ENCODE measurements at places on chromosomes 1 and 21.

DNA sequence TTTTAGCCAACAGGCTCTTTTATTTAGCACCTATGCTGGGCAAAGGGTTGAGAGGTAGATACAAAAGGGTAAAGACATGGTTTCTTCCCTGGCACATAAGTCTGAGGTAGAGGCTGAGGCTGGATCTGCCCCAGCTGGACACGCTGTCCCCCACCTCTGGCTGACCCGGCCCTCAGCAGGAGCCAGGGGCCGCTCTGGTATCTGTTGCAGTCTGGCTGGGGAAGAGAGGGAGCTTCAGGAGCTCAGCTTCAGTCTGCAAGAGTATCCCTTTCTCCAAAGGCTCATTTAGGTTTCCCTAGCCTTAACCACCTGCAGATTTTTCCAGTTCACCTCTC is 14.2 kb downstream of the BLACAT1 start:
- DNase-seq = no peak

DNA sequence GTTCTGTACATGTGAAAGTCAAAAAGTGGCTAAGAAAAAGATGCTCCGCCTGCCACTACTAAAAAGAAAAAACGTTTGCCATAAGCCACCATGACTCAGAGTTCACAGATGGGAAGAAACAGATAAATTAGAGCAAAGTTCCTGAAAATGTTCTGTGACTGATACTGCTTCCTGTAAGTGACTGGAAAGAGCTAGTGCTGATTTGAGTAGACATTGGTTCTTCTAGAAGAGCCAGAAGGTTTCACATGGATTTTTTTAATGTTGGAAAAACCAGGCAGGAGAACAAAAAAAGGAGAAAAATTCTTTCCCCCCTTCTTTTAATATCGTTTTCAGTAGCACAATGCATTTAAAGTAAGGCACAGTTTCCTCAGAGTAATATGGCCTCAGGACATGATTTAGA is 221.4 kb downstream of the HLX start:
- DNase-seq = no peak

- DNase-seq = no peak
These were observed 29.5 kb downstream of the SYT2 start for GRCh38 chr1:202680586-202681352.

DNA sequence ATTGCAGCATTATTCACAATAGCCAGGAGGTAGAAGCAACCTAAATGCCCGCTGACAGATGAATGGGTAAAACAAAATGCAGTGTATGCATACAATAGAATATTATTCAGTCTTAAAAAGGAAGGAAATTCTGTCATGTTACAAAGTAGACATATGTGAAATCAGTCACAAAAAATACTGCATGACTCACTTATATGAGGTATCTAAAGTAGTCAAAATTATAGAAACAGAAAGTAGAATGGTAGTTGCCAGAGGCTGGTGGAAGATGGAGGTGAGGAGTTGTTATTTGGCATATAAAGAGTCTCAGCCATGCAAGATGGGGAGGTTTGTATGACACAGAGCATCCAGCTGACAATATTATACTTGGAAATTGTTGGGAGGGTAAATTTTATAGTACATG is 43.0 kb upstream of the EGLN1 start:
- DNase-seq = no peak

- no peak for DNase-seq
These were observed 63.3 kb downstream of the CAMSAP2 start for GRCh38 chr1:200802042-200802441.

DNA sequence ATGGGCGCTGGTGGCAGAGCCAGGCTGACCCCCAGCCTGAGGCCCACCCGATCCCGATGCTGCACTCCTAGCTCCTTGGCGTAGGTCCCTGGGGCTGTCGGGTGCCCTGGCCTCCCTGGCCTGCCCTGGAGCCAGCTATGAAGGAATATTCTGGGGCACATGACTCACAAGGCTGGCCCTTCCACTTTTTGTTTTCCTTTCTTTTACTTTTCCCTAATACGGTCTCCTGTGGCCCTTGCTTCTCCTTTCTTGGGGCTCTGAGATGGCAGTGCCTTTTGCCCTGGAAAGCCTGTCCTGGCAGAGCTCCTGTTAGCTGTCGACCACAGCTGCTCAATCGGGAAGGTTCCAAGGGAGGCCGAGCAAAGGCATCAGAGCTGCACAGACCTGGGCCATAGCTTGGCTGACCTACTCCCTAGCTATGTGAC is 22.1 kb downstream of the ARHGEF10L start:
- no peak for DNase-seq

DNA sequence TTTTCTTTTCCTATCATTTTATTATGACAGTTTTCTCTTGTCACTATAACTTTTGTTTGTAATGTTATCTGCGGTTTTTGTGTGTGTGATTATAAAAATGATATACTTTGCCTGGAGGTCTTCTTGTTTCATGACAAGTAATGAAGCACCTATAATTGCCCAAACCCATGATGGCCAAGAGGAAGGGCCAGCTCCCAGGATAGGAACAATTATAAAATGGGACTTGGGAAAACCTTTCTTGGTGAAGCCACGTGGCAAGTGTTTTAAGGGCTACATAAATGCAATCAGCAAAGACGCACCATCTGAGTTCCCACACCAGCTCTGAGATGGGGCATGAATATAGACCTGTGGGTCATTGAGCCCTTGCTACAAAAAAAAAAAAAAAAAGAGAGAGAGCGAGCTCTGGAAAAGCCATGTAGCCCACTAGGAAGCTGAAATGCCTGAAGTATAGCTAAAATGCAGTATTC is 462.6 kb upstream of the RUNX1 start:
- no peak for DNase-seq

DNA sequence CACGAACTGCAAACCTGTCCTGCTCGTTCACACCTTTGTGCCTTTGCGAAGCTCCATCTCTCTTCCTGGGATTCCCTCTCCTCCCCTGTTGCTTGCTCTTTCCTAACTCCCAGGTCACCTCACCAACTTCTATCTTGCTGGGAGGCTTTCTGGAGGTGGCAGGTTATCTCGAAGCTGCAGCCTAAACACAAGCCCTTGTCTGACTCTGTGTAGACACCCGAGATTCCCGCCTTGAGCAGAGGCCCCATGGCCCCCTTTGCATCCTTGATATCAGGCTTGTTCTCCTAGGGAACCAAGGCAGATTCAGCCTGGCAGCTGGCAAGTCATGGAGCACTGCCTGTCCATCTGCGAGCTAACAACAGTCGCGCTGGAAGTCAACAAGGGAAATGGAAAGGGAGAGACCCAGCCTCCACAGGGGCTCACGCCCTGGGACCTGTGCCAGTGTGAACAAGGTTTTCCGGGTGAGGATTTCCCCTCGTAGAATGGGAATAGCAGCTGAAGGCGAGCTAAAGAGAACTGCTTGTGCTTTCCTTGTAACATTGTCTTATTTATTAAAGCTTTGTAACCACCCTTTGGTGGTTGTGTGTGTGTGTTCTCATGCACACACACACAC is 109.5 kb upstream of the JUN start:
- no peak for DNase-seq

- no peak for DNase-seq
These were observed 515.3 kb upstream of the NR5A2 start for GRCh38 chr1:199512037-199512710.

DNA sequence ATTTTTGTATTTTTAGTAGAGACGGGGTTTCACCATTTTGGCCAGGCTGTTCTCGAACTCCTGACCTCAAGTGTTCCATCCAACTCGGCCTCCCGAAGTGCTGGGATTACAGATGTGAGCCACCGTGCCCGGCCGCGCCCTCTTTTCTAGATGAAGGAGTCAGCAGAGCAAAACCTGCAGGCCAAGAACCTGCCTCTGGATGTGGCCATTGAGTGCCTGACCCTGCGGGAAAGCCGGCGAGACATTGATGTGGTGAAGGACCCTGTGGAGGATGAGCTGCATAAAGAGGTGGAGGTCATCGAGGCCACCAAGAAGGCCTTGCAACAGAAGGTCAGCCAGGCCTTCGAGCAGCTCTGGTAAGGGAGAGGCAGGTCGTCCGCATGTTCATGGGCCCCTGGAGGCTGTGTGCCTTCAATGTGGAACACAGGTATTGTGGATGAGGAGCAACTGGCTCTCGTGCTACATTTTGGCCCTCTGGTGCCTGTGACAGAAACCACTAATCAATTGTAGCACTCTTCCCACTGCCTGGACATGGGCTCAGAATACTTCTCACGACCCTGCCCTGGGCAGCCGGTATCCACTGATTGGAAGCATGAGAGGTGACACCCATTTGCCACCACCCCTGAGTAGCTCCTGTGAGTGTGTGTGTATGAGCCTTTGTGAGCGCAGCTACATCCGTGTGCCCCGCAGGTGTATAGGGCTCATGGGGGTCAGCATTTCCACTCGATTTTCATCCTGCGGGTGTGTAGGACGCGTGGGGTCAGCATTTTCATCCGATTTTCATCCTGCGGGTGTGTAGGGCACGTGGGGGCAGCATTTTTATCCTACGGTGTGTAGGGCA is 2.0 kb downstream of the TEKT2 start:
- no peak for DNase-seq

DNA sequence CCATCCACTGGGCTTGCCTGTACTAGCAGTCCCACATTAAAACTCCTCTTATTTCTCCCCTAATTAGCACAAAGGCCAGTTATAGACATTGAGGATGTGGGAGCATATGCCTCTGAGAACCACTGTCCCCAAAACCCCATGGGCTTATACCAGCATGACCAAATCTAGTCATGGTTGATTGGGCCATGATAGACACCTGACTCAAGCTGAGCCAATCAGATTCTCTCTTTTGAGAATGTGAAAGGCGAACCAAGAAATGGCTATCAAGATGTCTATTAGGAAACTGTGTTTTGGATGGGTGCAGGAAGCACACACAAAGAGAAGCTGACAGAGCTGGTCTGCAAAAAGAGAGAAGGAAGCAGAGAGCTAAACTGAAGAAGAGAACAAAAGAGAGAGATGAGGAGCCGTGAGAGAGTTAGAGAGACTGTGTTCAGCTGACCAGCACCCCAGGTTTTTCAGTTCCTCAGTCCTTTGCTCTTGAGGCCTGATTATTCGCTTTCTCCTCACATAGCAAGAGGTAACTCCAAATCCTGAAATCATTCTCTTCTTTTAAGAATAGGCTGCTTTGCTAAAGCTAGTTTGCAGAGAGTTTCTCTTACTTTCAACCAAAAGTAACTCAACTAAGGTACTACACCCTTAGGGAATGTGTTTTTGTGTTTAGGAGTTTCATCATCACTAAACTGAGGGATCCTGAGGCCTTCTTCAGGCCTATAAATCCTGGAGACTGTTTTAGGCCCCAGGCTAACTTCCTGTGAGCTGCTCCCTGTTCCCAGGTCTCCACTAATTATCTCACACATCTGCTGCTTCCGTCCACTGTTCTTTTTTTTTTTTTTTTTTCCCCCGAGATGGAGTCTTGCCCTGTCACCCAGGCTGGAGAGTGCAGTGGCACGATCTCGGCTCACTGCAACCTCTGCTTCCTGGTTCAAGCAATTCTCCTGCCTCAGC is 7.9 kb upstream of the TIPRL start:
- no peak for DNase-seq

DNA sequence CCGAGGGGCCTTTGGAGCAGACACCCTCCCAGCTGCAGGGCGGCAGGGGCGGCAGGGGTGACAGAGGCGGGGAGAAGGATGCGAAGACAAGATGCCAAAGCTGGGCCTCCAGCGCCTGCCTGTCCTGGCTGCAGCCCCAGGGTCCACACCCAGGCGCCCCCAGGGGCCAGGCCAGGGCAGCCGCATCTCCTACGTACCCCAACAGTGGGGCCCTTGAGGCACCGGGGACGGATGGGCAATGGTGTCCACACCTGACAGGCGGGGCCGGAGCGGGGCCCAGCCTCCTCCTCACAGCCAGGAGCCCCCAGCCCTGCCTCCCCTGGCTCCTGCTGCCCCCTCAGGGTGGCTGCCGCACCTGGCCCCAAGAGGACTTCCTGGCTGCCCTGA is 7.2 kb downstream of the B3GALT6 start:
- DNase-seq = no peak

DNA sequence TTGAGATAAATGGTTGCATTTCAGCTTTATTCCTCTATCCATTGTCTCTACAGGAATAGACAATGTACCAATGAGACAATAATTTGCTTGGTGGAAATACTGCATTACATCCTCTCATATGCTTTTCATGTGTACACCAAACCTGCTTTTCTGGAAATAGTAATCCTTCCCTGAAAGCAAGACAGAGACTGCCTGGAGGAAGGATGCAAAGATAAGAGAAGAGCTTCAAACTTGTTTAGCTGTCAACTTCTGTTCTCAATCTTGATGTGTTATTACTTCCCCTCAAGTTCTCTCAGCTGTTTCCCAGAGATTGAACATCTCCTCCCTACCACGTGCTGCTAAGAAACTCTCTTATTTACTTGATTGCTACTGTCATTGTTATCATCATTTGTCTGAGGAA is 1125.4 kb upstream of the TMPRSS15 start:
- DNase-seq = no peak

DNA sequence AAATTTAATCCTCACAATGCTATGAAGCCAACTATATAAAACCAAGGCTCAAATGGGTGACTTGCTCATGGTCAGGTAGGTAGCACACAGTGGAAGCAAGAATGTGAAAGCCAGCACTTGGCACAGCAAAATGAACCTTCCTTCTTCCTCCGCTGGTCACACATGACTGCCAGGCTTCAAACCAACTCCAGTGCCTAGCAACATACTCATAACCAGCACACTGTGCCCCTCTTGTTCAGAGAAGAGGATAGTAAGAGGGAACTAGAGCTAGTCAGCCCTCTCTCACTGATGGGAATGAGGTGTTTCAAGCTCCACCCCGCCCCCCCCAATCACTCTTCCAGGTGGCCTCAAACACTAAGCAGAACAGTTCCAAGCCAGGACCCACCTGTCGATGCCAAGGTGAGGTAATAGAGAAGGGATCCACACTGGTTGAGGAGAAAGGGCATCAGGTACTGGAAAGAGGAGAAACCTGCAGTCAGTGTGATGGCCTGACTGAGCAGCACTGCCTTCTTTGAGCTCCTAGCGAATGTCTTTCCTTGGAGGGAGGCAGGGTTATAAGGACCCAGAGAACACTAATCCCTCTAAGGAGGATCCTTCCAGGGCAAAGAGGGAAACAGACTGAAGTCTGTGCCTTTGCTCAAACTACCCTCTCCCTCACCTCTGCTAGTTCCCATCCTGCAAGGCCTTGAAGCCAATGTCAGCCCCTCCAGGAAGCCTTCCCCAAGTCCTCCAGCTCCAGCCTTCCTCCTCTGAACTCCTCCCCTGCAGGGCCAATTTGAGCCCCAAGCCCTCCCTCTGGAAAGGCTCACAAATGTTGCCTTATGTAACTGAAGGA is 1.2 kb downstream of the TMEM234 start:
- DNase-seq = no peak

DNA sequence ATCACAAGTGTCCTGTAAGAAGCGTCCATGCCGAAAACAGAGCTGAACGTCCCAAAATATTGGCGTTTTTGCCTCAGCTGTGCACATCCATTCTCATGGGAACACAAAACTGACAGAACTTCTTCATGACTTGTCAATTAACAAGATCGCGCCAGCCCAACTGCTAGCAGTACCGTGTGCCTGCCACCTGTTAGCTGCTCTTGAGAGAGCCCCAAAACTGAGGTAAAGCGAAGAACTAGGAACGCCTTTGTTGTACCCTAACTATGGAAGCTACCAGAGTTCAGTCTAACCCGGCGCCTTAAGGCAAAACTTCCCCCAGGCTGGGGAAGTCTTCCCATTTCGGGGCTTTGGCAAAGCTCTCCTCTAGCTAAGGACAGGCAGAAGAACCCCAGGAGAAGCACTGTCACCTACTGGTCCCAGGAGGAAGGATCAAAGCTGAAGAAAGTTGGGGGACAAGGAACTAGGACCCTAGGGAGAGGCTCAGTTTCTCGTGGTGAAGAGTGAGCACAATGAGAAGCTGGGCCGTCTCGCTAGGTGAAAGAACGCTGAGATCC is 719 bp downstream of the EYA3 start:
- no peak for DNase-seq

- DNase-seq = no peak
These were observed 126.2 kb downstream of the KAZN start for GRCh38 chr1:14724678-14725077.

GRCh38 chr21:36223451-36223850 is 66.8 kb downstream of the DOP1B start:
- DNase-seq = no peak

Measured in C1 segment of cervical spinal cord (tissue), 14 donors.